ENCODE measurements at places on chromosomes 5 and 9.

GRCh38 chr5:179422213-179422855, 77.1 kb upstream of the ADAMTS2 start:
- DNase-seq, result no peak

DNA sequence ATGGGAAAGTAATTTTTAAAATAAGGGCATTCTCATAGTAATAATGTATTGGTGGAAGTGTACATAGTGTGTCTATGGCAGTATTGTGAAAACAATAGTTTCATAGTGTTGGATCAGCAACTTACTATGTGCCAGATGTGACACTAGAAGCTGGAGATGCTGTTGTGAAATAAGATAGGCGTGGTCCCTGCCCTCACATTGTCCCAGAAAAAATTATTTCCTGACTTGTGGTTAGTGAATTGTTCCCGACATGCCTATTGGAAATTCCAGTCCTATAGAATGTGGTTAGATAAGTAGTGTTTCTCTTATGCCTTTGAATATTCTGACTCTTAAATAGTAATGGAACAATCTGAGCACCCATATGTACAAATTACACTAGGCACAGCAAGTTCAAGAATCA, 55.3 kb upstream of the MTAP start:
- DNase-seq, result peak; percentile 74

- no peak for DNase-seq
These were observed 39.6 kb downstream of the ADRB2 start for GRCh38 chr5:148866024-148866423.

GRCh38 chr9:134502266-134502791, 139.3 kb upstream of the COL5A1 start:
- no peak for DNase-seq

- DNase-seq, result no peak
These were observed 30.1 kb downstream of the NIPSNAP3B start for GRCh38 chr9:104794070-104794469.

- no peak for DNase-seq
These were observed 257.4 kb upstream of the TRPC7 start for GRCh38 chr5:136622747-136623146.

GRCh38 chr9:81116340-81117137, 572.8 kb downstream of the TLE1 start:
- no peak for DNase-seq

DNA sequence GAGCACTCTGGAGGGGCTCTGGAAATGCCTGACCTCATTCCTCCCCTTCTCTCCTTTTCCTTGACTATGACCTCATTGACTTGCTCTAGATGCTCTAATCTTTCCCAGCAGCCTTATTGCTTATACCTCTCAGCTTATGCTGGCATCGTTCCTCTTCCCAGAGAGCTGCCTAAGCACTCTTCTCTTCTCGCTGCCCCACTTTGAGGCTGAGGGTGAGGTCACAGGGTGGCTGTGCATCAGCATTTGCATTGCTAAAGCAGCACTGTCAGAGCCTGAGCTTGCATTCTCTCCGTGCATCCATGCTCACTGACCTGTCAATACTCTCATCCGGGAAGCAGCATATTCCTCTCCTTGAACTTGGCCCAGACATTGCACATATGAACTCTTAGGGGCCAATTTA, 96.4 kb upstream of the NTRK2 start:
- no peak for DNase-seq

GRCh38 chr5:139091439-139092156, 106.6 kb downstream of the SIL1 start:
- DNase-seq, result peak; percentile 5

- peak; percentile 45 for DNase-seq
These were observed 35.7 kb downstream of the SECISBP2 start for GRCh38 chr9:89353989-89354388.

DNA sequence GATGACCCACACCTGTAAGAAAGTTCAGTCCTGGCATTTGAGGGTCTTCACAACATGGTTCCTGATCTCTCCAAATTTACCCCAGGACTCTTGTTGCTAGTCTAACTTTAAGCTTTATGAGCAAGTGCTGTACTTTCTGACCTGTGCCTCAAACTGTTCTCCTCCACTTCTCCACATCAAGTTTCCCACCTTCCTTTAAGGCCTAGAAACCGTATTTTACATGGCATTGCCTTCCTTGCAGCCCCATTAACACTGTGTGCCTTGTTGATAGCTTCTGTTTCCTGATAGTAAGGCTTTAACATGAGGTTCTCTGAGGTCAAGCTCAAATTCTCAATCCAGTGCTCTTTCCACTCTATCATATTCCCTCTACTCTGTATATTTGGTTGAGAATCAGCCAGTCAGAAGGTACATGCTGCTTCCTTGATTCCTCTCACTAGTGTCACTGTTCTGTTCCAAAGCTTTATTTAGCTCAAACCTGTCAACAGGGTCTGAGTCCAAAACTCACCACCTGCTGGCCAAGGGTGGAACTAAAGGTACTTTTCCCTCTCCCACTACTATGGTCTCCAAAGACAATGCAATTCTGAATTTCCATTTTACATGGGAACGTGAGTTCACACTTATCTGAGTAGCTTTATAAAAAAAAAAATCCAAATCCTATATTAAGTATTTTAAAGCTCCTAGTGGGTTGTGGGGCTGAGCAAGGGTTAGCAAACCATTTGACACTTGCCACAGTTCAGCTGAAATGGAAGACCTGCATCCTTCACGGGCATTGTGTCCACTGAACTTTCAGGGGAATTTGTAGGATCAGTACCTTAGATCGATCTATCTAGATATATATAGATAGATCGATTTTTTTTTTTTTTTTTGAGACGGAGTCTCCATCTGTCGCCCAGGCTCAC, 21.1 kb downstream of the VCP start:
- peak; percentile 69 for DNase-seq

- no peak for DNase-seq
These were observed 57.7 kb downstream of the PDE6A start for GRCh38 chr5:149886692-149887470.

GRCh38 chr5:150703762-150704161, 2.9 kb upstream of the RBM22 start:
- DNase-seq, result peak; percentile 44

GRCh38 chr9:14314424-14314928, 535 bp upstream of the NFIB start:
- peak; percentile 84 for DNase-seq

DNA sequence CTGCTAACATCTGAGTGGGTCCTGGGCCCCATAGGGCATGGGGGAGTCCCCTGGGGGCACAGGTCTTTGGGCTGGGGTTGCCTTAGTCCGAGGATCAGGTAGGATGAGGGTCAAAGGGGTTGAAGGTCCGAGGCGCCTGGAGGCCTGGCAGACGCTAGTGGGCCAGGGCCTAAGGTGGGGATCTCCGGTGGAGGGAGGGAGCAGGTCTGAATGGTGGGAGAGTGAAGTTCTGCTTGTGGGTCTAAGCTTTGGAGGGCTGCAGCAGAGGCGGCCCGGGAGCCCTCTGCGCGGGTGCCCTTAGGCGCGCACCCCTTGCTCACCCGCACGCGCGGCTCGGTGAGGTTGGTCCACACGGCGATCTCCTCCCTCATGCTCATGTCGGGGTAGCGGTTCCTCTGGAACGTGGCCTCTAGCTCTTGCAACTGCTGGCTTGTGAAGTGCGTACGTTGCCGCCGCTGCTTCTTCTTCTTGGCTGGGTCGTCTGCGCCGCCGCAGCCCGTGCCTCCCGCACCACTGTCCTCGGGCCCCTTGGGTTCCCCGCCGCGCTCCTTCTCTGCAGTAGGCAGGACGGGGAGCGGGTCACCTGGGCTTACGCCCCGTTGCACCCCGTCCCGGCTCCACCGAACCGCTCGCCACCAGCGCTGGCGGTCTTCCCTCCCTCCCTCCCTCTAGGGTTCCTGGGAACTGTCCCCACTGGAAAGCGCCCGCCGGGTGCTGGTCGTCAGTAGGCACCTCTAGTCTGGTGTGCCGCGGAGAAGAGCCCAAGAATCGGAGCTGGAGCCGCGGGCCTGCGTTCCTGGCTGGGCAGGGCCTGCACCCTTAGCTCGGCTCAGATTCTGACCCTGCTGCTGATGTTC, 2.8 kb downstream of the PITX1 start:
- DNase-seq, result no peak

GRCh38 chr5:96881511-96882115, 5.3 kb downstream of the ERAP2 start:
- DNase-seq, result peak; percentile 66

- peak; percentile 77 for DNase-seq
These were observed 38.2 kb upstream of the GRAMD2B start for GRCh38 chr5:126384985-126385384.

GRCh38 chr5:514673-515072, 9.6 kb downstream of the SLC9A3 start:
- no peak for DNase-seq

DNA sequence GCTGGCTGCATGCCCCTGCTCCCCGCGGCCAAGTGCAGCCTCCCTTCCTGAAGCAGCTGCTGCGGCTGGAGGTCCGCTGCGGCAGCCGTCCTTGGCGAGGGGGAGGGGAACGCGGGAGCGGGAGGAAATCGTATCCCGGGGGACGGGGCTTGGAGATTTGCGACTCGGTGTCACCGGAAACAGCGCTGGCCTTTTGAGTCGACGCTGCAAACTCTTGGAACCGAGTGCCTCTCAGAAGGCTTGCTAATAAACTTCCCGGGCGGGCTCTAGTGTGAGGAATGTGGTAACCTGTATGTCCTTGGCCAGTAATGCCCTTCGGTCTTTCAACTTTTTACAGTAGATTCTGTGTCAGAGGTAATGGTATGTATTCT, 82.7 kb downstream of the PTPDC1 start:
- peak; percentile 89 for DNase-seq

- DNase-seq, result peak; percentile 62
These were observed 56.7 kb upstream of the FST start for GRCh38 chr5:53423724-53424123.

DNA sequence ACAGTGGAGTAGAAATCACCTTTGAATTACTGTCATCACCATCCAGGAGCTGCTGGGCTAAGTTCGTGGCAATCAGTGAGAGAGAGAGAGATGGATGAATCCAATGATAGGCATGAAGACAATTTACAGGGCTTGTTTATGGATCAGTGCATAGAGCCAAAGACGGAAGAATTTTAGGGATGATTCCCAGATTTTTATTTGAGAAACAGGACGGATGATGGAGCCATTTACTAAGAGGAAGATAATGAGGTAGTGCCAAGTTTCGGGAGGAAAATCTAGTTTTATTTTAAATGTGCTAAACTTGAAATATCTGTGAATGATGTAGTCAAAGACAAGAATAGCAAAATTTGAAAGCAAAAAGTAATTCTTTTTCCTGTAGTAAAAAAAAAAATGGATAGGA, 394.2 kb upstream of the PAPPA start:
- DNase-seq, result no peak

- DNase-seq, result no peak
These were observed 9.1 kb downstream of the PRDM6 start for GRCh38 chr5:123097871-123098735.

- DNase-seq, result no peak
These were observed 53.2 kb upstream of the C9orf72 start for GRCh38 chr9:27626244-27627187.

GRCh38 chr9:127064335-127064734, 58.1 kb downstream of the ANGPTL2 start:
- DNase-seq, result no peak

GRCh38 chr5:157109744-157110143, 900 bp upstream of the HAVCR2 start:
- DNase-seq, result no peak

DNA sequence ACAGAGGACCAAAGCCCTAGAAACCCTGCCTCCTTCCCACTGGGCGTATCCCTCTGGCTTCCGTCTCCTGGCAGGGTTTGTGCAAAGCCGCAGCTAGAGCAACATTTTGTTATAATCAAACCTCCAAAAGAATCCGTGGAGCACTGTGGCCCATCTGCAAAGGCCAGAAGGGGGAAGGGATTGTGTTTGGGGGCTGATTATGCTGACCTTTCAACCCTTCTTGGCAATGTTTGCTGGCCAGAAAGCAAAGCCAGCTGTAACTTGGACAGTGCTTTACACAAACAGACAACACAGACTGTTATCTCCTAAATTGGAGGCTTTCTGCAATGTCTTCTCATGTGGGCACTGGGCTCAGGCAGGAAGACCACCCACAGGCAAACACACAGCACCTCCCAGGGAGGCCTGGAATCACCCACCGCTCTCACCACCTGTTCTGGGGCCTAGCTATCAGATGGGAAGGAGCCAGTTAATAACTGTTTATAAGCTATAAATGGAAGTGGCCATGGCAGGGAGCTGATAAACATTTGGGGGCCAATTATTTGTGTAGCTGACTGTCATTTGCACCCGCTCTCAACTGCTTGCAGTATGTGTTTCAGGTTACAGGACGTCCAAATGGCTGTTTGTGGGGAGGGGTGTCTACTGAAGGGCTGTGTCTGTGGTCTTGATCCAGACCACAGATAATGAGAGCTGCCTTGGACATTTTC, 121.6 kb upstream of the ERCC6L2 start:
- DNase-seq, result no peak

DNA sequence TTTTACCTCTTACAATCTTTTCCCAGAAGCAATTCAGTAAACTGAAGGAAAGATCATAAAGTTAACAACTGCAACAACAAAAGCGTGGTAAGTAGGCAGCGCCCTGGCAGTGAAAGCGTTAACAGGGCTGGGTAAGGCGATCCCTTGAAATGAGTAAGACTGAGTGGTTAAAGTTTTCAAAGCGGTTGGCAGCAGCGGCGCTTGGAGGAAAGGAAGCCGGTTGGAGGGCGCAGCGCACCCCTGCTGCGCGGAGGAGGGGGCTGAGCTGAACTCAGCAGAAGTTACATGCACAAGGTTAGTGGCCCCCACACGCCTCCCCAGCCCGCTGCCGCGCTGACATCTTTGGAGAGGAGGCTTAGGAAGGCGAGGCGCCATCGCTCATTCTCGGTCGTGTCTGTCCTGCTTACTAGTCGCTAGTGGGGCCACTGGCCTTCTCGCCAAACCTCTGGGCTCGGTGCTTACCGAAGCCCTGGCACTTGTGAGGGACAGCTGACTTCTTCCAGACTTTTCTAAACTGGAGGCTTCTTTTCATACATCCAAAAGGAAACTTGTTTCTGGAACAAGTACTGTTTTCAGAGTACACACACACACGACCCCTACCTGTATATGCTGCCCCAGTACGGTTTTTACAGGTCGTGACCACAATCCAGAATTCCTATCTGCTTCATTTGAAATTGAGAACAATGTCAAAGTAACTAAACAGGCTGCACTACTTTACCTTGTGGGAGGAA, at the start of gene SH3RF2:
SH3RF2 (plus strand) TSS at position 178 of the 731 bp plus-strand sequence. CDS start 1,351 bp downstream, outside the sequence.
- peak; percentile 80 for DNase-seq

- DNase-seq, result no peak
These were observed 441.3 kb upstream of the ADAMTSL1 start for GRCh38 chr9:18032636-18033035.

GRCh38 chr9:13173553-13173952, 105.9 kb downstream of the MPDZ start:
- DNase-seq, result no peak

DNA sequence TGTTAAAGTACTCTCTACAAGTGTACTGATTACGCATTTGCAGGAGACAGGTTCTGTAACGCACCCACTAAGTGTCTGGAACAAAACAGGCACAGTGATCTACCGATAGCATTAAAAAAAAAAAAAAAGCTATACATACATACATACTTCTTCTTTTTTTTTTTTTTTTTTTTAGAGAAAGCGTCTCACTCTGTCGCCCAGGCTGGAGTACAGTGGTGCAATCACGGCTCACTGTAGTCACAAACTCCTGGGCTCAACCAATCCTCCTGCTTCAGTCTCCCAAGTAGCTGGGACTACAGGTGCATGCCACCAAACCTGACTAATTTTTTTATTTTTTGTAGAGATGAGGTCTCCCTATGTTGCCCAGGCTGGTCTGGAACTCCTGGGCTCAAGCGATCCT, 7.6 kb downstream of the KIF24 start:
- DNase-seq, result no peak

GRCh38 chr5:84445049-84445685, 60.5 kb upstream of the EDIL3 start:
- DNase-seq, result no peak

- DNase-seq, result no peak
These were observed 19.3 kb upstream of the HSPA9 start for GRCh38 chr5:138594305-138595058.

GRCh38 chr5:134561871-134562296, 36.4 kb downstream of the JADE2 start:
- peak; percentile 50 for DNase-seq

Data from GM23248 (cell line).